ENCODE measurements at places on chromosomes 1 and 21.
A peak's percentile ranks its signal among the peaks of the same experiment; 100 is the strongest.

DNA sequence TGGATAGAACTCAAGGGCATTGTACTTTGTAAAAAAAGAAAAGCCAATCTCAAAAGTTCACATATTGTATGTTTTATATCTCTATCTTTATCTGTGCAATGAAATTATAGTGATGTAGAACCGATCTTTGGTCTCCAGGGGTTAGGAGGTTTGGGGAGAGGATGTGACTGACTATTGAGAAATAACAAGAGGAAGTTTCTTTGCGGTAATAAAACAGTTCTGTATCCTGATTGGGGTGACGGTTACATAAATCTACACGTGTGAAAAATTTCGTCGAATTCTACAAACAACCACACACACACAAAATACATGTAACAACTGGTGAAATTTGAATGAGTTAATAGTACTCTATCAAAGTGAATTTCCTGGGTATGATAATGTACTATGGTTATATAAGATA, 10.6 kb upstream of the OR2T33 start:
- DNase-seq: no peak

DNA sequence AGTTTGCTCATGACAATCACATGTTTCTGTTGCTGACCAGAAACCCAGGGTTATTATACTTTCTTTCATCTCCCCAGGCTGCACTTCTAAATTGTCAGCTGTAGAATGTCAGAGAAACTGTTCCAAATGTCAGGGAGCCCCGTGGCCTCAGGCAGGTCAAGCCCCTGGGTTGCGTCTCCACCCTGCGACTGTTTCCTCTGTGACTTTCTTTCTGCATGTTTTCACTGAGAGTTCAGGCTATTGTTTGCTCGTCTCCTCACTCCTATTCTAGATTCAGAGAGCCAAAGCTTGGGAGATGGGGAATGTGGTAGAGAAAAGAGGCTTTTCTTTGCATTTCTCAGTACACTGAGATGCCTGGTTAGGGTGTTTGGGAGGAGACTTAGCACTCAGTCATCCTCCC, 97.4 kb downstream of the CENPF start:
- no peak for DNase-seq

DNA sequence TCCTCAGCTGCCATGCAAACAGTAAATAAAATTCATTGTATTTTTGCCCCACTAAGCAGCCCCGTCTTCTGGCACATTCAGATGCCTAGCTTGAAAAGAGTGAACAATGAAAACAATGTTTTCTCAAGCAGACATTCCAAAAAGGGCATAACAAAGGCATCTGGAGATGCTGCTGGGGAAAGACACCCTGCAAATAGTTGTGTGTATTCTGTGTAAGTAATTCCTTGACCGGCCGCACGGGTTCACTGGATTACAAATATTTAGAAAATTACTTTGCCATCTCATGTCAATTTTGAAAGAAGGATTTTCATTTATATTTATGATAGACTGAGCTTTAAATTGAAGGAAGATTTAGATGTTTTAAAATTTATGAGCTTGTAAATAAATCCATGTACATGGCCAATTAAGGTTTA, 142.2 kb downstream of the SLC45A1 start:
- DNase-seq: no peak

DNA sequence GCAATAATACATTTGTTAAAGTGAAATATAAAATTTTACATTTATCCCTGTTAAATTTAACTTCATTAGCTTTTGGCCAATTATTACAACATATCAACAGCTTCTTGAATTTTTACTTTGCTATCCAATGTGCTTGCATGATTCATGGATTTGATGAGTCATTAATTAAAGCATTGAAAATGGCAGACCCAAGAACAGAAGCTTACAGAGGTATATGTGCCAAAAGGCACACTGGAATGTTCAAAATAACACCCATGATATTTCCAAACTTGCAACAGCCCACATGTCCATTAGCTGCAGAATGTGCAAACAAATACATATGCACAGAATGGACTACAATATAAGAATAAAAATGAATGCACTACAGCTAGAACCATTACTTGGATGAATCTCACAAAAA, 76.4 kb upstream of the MAN1A2 start:
- no peak for DNase-seq

DNA sequence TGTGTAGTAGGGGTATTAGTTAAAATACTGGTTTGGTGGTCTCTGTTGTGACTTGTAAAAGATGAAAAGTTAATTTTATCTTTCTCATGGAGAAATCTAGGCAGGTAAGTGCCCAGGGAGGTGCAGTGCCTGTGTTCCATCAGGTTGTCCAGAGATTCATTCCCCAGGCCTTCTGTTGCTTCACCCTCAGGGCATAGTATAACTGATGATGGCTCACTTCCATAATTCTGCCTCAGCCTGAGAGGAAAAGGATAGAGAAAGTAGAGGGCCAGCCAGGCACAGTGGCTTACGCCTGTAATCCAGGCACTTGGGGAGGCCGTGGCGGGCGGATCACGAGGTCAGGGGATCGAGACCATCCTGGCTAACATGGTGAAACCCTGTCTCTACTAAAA, 153.9 kb downstream of the FMN2 start:
- DNase-seq: no peak

GRCh38 chr21:31293986-31294385, 50.1 kb downstream of the TIAM1 start:
- DNase-seq: peak; percentile 43

DNA sequence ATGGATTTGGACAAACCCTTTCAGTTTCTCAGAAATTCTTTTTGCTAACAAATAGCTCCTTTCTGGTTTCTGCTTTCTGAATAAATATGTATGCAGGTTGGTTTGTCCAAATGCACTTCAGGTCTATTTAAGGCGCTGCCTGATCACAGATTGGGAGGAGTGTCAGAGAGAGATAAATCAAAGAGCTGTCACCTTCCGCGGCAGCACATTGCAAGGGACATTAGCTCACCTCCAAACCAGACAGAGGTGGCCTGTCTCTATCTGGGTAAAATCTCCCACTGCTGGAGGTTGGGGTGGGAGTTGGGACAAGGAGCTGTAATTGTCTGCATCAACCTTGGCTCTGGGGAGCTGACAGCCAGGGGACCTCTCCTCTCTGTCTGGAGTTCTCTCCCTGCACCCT, 25.2 kb downstream of the PRAMEF20 start:
- no peak for DNase-seq

GRCh38 chr1:25031966-25032667, 102.0 kb upstream of the RUNX3 start:
- peak; percentile 46 for DNase-seq

DNA sequence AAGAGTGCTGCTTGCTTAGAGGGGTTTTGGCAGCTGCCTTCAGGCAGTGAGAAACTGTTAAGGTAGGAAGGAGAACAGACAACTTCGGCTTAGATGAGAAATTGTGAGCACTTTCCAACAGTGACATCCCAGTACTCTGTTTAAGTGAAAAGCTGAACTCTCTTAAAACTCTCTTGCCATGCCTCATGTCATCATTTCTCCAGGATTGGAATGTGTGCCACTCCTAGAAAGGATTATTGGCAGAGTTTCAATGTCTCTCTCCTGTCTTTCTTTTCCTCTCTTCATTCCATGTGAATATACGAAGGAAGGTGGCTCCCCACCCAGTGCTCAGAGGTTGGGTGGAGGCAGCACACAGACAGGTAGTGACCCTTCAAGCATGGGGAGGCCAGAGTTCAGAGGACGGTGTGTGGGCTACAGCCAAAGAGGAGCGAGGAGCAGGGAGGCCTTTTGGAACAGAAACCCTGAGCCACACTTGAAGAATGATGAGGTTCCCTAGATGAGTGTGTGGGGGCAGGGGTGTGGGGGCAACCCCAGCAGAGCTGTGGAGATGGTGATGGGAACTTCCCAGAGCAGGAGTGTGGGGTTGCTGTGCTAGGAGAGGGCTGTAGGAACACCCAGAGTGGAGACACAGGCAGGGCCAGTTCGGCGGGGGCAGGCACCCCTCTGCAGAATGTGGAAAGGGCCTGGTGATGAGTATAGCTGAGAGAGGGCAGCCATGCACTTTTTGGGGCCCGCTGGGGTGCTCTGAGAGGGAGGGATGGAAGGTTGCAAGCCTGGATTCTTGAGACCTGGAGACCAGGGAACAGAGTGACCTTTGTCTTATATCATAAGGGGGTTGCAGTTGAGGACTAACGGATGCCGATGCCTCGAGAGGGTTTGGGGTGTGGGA, 58.8 kb downstream of the GALNT2 start:
- no peak for DNase-seq

- no peak for DNase-seq
Observed at GRCh38 chr1:231952154-231952553, 325.6 kb downstream of the DISC1 start.

DNA sequence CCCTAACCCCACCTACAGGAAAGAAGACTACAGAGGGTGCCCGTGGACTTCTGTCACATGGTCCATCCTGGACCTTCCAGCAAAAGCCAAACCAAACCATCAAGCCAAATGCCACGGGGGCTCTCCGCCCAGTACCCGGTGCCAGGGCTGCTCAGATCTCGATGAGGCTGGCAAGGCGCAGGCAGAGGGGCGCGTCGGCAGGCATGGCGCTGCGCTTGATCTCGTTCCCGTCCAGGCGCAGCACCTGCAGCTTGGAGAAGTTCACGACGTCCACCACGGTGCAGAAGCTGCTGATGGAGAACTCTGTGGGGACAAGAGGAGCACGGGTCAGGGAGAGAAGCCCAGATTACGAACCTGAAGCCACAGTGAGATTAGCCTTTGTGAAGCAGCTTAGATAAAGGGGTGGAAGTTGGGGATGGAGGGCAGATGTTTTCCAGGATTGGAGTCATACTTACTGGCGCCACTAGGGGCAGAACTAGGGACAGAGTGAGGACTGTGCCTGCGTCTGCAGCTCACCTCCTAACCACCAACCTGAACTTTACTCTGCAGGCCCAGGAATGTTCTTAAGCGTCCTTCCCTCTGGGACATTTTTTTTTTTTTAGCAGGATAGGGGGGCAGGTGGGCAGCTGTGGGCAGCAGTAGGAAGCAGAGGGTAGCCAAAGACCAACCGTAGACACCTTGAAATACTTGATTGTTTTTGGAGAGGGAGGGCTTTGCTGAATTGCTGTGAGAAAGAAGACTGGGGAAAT, 8.6 kb downstream of the FMOD start:
- no peak for DNase-seq

GRCh38 chr1:87368907-87369306, 40.2 kb downstream of the LMO4 start:
- DNase-seq: no peak

GRCh38 chr21:25772686-25773085, 37.9 kb downstream of the GABPA start:
- no peak for DNase-seq

DNA sequence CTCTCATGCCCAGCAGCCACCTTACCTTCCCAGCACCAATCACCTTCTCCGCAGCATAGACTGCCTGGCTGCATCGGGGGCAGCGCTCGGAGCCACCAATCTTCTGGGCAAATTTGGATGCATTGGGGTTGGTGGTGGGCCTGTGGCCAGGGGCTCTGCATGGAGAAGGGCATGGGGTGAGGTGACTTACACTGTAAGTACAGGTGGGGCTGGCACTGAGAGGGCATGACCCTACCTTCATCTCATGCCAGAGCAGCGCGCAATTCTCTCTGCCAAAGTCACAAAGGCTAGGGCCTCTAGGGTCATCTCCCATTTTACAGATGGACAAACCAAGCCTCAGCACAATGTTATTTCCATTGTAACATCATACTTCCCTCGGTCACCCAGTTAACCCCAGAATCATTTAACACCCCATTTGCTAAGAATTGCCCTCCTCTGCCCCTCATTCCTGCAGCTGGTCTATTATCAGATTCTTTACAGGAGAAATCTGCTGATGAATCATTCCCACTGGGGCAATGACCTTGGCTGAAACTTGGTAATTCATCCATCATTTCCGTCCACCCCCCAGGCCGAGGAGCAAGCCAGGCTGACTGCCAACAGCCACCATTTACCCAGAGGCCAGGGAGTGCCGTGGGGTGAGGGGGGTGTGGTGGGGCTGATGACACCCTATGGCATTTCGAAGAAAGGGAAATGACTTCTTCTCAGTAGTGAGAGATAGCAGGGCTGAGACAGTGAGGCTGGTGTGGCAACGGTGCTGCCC, 17.9 kb downstream of the CSRP1 start:
- DNase-seq: no peak

GRCh38 chr1:67684526-67685066, 405 bp upstream of the GADD45A start:
- DNase-seq: no peak

- DNase-seq: no peak
Observed at GRCh38 chr1:161531986-161532643, 7.8 kb downstream of the HSPA6 start.
